WERI-Rb-1 (cell line): ENCODE measurements at places on chromosomes 5 and 9.
A peak's percentile ranks its signal among the peaks of the same experiment; 100 is the strongest.

GRCh38 chr5:43994352-43994708 is 391.4 kb downstream of the NNT start:
- DNase-seq = no peak

- no peak for DNase-seq
Observed at GRCh38 chr9:116238225-116238624, 84.6 kb downstream of the PAPPA start.

DNA sequence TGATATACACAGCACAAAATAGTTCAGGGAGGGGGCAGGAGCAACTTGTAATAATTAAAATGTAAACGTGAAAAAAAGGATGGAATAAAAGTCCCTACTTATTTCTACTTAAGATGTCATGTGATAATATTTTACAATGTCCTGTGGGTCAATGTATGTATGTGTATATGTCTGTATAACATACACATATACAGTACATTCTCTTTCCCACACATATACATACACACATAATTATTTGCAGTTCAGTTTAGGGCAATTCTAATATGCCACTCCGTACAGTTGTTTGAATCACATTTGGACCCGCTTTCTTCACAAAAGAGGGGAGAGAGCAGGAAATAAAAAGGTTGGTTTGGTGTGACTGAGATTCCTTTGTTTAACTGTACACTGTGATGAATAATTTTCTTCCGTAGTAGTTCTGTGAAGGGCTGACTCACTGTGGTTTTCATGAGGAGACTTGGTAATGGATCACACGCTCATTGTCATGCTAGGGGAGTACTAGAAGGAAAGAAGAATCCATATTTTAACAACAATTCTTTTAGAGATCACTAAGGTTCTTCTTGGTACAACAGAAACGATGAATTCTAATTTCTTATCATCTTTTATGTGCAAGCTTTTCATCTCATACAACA is 26.2 kb upstream of the ACOT12 start:
- DNase-seq = no peak

- no peak for DNase-seq
Observed at GRCh38 chr5:141559461-141559860, 59.3 kb downstream of the DIAPH1 start.

GRCh38 chr9:128409978-128410377 is 10.7 kb upstream of the CERCAM start:
- peak; percentile 60 for DNase-seq

DNA sequence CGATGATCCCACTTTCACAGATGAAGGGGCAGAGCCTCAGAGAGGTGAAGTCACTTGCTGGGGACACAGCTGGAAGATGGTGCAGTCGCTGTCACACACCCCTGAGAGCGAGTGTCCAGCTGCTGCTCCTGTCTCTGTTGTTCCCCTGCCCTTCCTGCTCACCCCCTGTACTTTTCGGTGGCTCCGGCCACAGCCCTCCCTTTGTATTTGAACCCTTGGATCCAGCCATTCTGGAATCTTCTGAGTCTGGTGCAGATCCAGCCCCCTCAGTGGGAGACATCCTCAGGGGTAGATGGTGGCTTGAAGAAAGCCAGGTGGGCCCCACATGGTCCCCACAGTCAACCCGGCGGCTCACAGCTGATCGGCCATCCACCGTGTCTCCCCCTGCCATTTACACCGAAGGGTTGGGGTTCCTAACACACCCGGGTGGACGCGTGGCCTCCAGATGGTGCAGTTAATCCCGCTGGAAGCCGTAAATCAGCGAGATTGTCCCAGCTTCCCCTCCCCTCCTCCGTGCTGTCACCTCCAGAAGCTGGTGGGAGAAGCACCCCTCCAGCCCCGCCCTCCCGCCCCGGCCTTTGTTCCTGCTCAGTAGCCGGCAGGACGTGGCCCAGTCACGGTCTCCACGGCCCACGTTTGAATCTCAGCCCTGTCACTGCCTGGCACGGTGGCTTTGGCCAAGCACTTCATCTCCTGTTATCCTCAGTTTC is 204.8 kb downstream of the C9orf50 start:
- DNase-seq = peak; percentile 99

DNA sequence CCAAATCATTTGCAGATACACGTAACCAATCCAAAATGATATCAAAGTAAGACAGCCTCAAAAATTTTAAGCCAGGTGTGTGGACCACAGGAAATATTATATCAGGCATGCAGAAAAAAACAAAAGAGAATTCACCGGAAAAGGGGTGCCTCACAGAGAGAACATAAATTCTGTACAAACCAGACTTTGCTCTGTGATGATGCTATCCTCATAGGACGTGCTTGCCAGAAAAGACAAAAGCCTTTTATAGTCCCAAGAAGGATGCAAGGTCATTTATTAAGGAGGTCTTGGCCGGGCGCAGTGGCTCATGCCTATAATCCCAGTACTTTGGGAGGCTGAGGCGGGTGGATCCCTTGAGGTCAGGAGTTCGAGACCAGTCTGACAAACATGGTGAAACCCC is 16.8 kb upstream of the ATP6V1G1 start:
- no peak for DNase-seq

- DNase-seq = peak; percentile 62
Observed at GRCh38 chr5:135150767-135151166, 116.7 kb upstream of the PITX1 start.

DNA sequence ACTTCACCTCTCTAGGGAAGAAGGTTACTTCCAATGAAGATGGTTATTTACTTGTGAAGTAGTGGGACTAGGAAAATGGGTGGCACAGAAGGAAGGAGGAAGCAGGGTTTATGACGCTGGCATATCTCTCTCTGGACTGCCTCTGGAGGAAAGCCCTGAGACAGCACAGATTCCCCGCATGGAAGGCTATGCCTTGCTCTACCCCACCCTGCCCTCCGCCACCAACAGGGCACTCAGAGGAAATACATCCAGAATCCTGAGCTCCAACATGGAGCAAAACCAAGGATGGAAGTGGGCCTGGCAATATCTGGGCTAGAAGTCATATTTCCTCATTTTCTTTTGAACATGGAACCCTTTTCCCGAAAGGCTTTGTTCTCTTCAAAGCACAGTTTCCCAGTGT is 346.9 kb downstream of the ZSWIM6 start:
- DNase-seq = peak; percentile 28

DNA sequence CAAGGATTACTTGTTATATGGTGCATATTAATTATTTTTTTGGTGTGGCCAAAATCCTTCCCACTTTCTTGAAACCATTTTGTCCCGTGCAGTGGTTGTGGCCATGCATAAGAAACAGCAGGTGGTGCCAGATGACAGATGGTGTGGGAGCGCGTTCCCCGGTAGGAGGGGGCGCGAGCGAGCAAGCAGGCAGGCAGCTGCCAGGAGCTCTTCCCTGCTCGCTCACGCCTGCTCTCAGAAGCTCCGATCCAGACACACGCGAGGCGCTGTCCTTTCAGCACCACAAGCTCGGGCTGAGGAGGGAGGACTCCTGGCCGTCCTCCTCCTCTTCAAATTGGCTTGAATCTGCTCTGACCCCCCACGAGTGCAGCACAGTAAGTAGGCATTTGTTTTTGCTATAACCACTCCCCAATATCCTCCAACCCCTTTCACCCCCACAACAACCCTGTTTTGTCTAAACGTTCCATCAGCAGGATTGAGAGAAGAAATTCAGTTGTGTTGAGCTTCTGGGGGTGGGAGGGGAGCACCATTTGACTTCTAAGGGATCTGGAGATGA is at the start of gene NSG2:
NSG2 (plus strand) TSS at position 237 of the 556 bp plus-strand sequence. CDS start 1,050 bp downstream, outside the sequence.
- DNase-seq = peak; percentile 87

- DNase-seq = no peak
Observed at GRCh38 chr5:119339344-119339743, 16.5 kb upstream of the TNFAIP8 start.

DNA sequence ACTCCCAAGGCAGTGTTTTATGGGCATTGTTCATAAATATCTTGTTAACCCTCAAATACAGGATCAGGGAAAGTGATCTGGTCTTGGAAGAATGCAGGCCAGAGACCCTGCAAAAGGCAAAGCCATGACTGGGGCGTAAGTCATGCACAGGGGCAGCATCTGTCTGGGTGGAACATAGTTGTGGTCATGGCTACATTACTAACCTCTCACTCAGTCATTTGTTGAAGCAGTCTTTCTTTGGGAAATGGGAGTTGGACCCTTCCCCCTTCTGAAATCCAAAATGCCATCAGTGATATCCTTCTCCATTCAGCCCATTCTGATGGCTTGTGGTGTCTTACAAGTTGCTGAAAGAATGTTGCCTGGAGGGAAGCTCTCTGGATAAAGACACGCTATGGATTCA is 68.1 kb downstream of the GDNF start:
- DNase-seq = no peak

- no peak for DNase-seq
Observed at GRCh38 chr9:122120316-122121071, 27.4 kb upstream of the TTLL11 start.

DNA sequence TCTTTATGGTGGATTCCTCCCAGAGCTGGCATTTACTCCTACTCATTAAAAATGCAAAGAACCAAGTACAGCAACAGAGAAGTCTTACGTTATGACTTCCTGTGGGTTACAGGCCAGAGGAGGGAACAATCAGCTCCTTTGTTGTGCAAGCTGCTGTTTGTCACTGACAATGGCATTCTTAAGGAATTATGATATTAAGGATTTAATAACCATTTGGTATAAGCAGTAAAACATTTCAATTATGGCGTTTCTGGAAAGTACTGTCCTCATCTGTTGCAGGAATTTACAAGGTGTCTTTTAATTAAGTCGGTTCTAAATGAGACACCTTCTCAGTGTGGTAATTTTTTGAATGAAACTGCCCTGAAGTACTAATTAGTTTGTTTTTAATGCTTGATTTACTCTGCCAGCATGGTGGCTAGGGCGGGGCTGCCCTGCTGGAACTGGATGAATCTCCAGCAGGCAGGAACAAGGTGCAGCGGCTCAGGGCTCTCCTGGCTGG is 49.1 kb upstream of the VDAC1 start:
- no peak for DNase-seq

- DNase-seq = no peak
Observed at GRCh38 chr9:12065686-12066085, 627.5 kb upstream of the TYRP1 start.

- no peak for DNase-seq
Observed at GRCh38 chr5:58501778-58502417, 10.7 kb downstream of the GAPT start.

DNA sequence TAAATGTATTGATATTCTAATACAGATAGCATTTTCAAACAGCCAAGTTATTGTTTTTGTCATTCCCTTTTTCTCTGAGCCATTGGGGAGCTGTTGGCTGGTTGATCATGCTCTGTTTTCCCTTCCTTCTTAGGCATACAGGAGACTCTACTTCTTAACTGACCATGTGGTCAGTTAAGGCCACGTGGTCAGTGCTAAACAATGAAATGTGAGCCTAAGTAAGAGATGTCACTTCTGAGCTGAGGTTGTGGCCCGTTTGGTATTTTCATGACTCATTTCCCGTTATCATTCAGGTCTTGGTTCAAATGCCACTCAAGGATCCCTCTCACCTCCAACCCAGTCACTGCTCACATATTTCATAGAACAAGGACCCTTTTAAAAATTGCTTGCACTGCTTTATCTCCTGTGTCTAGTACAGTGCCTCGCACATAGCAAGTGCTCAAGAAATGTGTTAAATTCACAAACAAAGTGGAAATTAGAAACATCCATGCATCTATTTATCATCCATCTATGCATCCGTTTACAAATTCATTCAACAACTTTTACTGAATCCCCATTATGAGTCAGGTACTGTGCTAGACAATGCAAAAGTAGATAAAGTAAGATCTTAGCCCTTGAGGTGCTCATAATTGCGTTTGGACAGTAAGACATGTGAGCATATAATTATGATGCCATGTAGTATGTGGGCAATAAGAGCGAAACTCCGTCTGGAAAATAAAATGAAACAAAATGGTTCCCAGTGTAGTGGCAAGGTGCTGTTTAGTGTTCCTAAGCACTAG is 50.7 kb downstream of the ARRDC3 start:
- DNase-seq = no peak

- DNase-seq = no peak
Observed at GRCh38 chr5:168800701-168801100, 221.5 kb upstream of the PANK3 start.

- DNase-seq = no peak
Observed at GRCh38 chr5:120452471-120452870, 11.6 kb upstream of the PRR16 start.

GRCh38 chr9:107612136-107612535 is 122.6 kb upstream of the KLF4 start:
- no peak for DNase-seq

- no peak for DNase-seq
Observed at GRCh38 chr9:126084008-126084407, 242.6 kb upstream of the MVB12B start.

DNA sequence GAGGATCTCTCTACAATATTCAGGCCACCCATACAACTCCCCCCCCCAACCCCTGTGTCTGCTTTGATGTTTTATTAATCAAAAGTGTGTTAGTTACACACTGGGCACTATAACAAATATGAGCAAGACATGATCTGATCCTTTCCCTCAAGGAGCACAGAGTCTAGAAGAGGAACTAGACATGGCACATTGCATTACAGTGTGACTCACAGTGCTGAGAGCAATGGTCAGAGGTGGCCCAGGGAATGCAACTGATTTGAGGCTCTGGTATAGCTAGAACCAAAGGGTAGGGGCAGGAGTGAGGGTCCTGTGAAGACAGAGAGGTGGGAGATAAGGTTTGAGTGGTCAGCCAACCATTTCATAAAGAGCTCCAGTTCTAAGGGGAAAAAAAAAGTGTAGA is 539.2 kb downstream of the ACTL7B start:
- no peak for DNase-seq

DNA sequence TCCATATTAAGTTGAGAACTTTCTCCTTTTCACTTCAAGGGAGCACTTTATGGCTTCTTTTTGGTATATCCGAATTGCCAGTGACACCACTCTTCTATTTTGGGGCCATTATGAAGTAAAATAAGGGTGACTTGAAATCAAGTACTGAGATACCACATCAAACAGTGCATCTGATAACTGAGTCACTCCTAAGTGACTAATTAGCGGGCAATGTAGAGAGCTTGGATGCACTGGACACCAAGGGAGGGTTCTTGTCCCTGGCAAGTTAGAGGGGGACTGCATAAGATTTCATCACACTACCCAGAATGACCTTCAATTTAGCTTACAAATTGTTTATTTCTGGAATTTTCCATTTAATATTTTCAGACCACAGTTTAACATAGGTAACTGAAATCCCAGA is 813.9 kb upstream of the CDH10 start:
- DNase-seq = no peak

- DNase-seq = peak; percentile 24
Observed at GRCh38 chr5:176899946-176900779, 1.0 kb upstream of the HK3 start.

GRCh38 chr9:69030851-69031645 is 4.5 kb upstream of the FXN start:
- DNase-seq = no peak

GRCh38 chr5:174294891-174295620 is 249.6 kb downstream of the NSG2 start:
- no peak for DNase-seq

DNA sequence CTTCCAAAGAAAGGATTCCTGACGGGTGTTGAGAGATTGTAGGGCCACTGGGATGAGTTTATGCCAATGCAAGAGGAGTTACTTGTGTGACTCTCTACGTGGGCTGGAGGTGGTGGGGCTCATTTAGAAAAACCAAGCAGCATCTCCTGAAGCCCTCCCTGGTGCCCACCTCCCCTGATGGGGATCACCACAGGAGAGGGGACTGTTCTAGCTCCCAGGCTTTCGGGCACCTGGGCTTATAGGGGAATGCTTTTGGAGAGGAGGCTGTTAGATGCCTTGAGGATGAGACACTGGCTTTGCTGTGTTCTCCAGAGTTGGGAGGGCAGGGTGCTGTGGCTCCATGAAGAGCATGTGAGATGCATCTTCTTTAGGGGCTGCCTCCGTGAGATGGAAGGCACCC is 65.0 kb downstream of the IRX1 start:
- no peak for DNase-seq

- DNase-seq = no peak
Observed at GRCh38 chr5:141529002-141529401, 40.1 kb downstream of the PCDHGC5 start.
